Uterus (tissue), 4 donors: ENCODE measurements at places on chromosomes 13 and 19. TPM values are rescaled to one million over a fixed set of nuclear protein-coding genes. Genes with fewer than 3 reads are reported as not detected.

The CPB2 gene
- not detected for total RNA-seq

The PCDH9 gene
- 0.51 TPM for total RNA-seq

The ZNF492 gene
- total RNA-seq, result 0.95 TPM

The FOXA3 gene
- total RNA-seq, result not detected

The DAND5 gene
- not detected for total RNA-seq

The LRRC4B gene
- 38.0 TPM for total RNA-seq

DNA sequence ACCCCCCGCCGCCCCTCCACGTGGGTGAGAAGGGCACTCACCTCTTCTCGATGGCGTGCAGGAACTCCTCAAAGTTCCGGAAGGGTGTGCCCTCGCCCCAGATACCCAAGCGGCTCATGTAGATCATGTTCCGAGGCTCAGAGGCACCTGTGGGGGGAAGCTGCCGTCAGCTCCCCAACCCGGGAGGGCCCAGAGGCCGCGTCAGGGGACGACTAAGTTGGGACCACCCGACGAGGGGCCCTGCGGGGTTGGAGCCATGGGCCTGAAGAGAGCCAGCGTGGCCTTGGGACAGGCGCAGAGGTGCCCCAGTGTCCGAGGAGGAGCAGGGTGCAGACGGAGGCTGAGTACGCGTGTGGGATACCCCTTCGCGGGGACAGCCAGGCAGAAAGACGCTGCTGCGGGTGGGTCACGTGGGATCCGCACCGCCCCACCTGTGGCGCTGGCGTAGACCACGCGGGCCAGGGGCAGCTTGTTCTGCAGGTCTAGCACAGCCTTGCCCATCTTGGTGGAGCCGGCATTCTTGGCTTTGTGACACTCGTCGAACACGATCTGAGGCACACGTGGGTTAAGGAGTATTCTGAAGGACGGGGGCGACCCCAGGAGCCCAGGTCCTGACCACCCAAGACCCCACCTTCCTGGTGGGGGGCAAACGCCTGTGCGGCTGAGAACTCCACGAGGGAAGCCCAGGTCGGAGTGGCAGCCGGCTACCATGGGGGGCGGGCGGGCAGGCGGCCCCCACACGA lies 15.9 kb downstream of the GPX4 start:
- H3K4me3 ChIP-seq, result no peak overlapping the region
- H3K27me3 ChIP-seq, result no peaks in the 10 kb centered on the region
- H3K27ac ChIP-seq, result no peak overlapping the region
- no peaks in the 10 kb centered on the region for H3K36me3 ChIP-seq
- H3K4me1 ChIP-seq, result no peaks in the 10 kb centered on the region
- DNase-seq, result no peak

DNA sequence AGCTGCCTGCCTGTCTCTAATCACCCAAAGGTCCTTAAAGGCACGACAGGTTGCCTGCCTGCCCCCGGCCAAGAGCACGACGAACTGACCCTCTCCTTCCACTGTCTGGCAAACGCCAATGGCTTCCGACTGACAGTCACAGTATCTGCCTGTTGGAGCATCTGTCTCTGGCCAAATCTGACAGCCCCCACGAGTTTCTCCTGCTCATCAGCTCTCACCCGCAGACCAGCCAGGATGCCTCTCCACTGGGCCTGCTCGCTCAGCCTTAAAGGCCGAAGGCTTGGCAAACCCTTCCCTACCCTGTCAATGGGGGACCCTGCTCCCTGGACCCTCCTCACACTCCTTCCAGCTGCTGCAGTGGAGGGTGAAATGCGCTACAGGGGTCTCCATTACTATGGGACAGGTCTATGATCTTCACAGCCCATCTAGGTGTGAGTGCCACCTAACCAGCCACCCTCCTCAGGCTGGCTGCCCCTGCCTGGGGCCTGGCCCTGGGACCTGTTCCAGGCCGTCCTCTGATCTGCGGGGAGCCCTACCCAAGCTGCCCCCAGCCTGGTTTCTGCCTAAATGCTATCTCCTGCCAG lies 932 bp downstream of the FAM83E start:
- H3K4me1 ChIP-seq, result peaks cover 8% of the 10 kb centered on the region
- no peak overlapping the region for H3K27ac ChIP-seq
